ENCODE measurements at places on chromosomes 5 and 9.

DNA sequence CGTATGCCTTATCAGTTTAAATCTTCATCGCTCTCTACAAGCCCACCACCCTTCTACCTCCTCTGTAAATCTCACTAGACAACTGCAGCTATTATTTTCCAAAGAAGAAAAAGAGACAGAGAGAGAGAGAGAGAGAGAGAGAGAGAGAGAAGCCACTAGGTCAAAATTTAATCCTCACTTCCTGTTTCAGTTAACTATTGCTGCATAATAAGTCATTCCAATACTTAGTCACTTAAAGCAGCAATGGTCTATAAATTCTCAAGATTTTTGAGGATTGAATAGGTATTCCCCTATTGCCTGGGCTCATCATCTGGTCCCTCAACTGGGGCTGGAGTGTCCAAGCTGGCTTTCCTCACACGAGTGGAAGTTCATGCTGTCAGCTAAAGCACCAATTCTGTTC is 68.8 kb downstream of the ITGA1 start:
- DNase-seq = no peak

- no peak for DNase-seq
Observed at GRCh38 chr9:79490657-79491248, 81.0 kb upstream of the TLE4 start.

DNA sequence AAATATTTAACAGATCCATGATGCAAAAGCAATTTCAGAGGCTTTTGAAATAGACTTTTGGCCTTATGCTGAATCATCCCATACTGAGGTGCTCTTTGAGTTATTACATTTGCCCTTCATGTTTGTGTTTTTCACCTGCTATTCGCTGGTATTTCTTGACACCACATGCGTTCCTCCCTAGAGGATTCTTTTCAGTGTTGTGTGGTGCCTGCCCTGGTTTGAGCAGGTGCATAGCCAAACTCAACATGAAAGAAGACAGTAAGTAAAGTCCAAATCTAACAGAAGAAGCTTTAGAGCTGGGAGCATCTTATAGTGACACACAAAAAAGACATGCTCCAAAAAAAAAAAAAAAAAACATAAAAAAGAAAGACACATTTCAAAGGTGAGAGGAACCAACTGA is 796.3 kb downstream of the SEMA5A start:
- no peak for DNase-seq

DNA sequence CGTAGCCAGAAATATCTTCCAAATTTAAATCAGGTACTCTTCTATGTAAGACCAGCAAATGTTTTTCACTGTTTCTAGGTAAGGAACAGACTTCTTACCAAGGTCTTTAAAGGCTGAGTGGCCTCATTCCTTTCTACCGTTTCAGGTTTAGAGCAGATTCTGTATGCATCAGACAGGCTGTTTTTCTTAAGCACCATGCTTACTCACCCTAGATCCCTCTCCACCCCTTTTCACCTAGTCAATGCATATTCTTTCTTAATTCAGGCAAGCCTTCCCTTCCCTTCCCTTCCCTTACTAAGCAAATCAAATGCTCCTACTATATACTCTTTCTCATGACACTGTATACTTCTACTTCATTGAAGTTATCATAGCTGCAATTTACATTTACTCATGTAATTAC is 70.7 kb downstream of the RFX3 start:
- DNase-seq = no peak

DNA sequence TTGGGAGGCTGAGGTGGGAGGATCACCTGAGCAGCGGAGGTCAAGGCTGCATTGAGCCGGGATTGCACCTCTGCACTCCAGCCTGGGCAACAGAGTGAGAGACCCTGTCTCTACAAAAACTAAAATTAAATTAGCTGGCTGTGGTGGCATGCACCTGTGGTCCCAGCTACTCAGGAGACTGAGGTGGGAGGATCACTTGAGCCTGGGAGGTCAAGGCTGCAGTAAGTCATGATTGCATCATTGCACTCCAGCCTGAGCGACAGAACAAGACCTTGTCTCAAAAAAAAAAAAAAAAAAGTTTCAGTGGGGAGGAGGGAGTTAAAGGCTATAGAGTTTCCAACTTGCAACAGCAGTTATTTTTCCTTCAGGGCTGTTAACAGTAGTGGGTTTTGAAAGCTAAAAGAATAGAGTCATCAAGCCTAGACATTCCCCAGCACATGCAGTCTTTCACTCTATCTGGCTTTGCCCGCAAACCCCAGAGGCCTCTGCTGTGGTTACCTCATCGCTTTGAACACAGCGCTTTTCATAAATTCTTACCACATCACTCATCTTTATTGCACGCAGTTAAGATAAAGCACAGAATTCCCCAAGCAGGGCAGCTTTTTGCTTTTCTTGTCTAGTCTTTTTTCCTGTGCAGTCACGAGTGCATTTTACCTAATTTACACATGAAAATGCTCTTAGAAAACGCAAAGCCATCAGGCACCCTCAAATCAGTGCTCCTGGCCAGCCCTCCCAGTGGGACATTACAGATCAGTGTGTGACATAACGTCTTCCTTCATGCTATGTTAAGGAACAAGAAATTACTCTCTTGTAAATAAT is 8.7 kb upstream of the SLC2A8 start:
- peak; percentile 34 for DNase-seq

- DNase-seq = no peak
Observed at GRCh38 chr5:133328800-133329199, 277.0 kb downstream of the HSPA4 start.

GRCh38 chr5:111602817-111603445 is 90.6 kb upstream of the STARD4 start:
- no peak for DNase-seq

DNA sequence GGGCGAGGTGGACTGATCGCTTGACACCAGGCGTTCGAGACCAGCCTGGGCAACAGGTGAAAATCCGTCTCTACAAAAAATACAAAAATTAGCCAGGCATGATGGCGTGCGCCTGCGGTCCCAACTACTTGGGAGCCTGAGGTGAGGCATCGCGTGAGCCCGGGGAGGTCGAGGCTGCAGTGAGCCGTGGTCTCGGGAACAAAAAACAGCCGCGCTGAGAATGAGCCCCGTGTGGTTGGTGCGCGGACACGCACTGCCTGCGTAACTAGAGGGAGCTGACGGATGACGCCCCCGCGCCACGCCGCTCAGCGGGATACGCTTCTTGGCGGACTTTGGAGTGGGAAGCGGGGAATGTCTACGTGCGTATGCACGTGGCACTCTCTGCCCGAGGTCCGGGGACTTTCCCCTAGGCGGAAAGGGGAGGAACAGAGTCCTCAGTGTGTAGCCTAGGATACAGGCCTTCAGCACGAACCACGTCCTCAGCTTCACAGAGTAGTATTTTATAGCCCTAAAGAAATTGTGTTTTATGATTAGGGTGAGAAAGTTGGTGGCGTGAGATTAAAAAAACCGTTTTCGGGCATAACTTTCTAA is at the start of gene RMRP:
TSS of gene RMRP (minus strand) at position 474 of the 591 bp plus-strand sequence.
- DNase-seq = peak; percentile 97

DNA sequence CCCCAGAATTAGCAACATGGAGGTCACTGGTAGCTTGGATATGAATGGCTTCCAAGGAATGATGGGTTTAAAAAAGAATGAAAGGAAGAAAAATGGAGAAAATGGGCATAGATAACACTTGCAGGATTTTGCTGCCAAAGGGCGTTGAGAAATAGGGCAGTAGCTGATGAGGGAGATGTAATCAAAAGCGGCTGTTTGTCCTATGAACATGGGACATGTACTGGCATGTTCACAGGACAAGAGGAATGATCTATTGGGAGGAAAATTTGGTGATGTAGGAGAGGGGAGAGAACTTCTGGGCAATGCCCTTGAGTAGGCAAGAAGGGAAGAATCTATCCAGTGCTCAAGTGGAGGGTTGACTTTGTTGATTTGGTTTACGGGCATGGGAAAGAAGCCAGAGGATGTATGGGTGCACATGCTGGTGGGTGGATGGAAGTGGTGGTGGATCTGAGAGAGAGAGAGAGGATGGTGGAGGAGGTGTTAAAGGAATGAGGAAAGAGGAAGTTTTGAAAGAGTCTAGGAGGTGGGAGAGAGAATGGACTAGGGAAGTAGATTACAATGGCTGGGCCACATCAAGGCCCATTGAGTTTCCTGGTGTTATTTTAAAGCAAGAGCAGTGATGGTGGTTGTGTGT is 115.1 kb upstream of the MVB12B start:
- no peak for DNase-seq

DNA sequence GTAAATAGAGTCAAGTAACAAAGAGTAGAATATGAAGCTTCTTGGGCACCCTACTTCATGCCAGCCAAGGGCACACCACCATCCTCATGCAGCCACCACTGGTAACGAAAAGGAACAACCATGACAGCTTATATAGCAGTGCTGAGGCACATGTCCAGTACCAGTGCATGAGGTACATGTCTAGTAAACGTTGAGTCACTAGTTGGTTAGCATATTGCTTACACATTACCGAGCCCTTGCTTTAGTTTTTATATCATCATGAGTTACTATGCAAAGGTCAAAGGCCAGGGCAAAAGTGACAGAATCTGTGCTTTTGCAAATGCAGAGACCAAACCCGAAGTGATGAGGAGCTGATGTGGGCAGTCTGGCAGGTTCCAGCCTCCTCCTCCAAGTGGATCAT is 147.1 kb upstream of the MAP1B start:
- no peak for DNase-seq

- no peak for DNase-seq
Observed at GRCh38 chr5:81850501-81851357, 99.8 kb upstream of the SSBP2 start.

- no peak for DNase-seq
Observed at GRCh38 chr5:67511911-67512310, 315.3 kb upstream of the CD180 start.

GRCh38 chr9:103997856-103998370 is 96.2 kb upstream of the SMC2 start:
- DNase-seq = no peak

- no peak for DNase-seq
Observed at GRCh38 chr9:105676351-105676923, 14.2 kb downstream of the TAL2 start.

GRCh38 chr5:131222731-131223130 is 41.1 kb upstream of the CDC42SE2 start:
- no peak for DNase-seq

GRCh38 chr9:128340691-128341434 is 536 bp downstream of the SLC27A4 start:
- DNase-seq = no peak

GRCh38 chr9:86783884-86784283 is 163.4 kb downstream of the GAS1 start:
- DNase-seq = no peak

DNA sequence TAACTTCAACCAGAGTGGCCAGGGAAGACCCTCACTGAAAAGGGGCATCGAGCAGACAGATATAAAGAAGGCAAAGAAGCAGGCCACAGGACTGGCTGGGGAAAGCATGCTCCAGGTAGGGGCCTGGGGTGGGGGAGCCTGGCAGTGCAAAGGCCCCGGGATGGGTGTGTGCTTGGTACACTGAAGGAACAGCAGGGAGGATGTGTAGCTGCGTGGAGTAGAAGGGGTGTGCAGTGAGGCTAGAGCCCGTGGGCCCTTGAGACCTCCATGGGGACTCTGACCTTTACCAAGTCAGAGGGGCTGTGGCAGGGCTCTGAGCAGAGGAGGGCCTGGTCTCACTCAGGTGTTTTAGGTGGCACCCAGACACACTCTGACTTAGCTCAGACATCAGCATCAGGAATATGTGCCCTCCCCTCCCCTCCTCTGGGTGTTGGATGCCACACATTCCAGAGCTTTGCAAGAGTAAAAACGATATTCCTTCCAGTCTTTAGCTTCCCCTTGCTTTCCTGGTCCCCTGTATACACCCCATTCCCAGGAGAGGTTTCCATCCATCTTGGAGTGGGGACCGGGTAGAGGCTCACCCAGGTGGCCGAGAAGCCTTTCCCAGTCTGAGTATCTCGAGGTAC is 7.6 kb downstream of the TRIM7 start:
- no peak for DNase-seq

GRCh38 chr5:143055596-143056338 is 285.6 kb downstream of the ARHGAP26 start:
- no peak for DNase-seq

- no peak for DNase-seq
Observed at GRCh38 chr5:68027519-68027918, 188.0 kb upstream of the PIK3R1 start.

- no peak for DNase-seq
Observed at GRCh38 chr5:174381241-174381640, 335.7 kb downstream of the NSG2 start.

DNA sequence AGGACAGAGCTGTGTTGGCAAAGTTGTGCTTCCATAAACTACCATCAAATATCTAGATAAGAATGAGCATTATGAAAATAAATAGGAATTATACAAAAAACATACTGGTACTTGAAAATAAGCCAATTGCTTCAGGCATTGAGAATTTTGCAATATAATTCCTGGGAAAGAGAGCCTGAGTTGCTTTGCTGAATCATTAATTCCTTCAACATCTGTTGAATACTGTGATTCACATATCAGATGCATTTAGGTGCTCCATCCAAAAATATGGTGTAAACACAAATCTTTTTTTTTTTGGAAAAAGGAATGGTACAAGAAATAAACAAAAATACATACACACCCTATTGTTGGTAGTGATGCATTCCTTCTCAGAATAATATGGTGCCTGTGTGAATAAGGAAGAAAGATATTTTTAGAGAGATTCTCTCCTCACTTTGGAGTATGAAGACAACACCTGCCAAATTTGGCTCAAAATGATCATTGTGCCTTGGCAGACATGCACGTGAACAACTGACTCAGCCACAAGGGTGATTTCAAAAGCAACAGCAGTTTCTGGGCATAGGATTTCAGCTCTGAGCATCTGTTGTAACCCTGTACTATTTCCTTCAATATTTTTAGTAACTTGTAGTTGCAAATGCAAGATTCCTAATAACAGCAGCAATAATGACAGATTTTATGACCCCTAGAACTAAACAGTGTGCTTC is 96.7 kb downstream of the CAVIN4 start:
- no peak for DNase-seq

DNA sequence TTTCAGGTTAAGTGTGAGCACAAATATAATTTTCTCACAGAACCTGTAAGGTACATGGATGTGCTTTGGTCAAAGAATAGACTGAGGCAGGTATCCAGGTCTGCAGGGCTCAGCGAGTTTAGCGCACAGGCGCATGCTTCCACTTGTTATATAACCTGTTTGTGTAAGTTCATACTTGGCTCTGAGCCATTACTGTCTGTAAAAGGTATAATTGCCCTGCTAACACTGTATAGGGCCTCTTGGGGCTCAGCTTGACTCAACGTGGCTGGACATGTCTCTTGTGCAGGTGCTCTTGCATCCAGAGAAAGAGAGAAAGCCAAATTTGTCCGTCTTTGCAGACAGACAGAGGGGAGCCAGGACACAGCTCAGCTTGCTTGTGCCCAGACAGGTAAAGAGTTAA is 759.6 kb downstream of the MTRR start:
- no peak for DNase-seq

- no peak for DNase-seq
Observed at GRCh38 chr9:128969491-128969890, 22.0 kb downstream of the NUP188 start.

- DNase-seq = no peak
Observed at GRCh38 chr9:129013674-129014073, 14.5 kb downstream of the SH3GLB2 start.

Measured in B cell (primary cell).